ENCODE measurements at places on chromosomes 6 and 20.

DNA sequence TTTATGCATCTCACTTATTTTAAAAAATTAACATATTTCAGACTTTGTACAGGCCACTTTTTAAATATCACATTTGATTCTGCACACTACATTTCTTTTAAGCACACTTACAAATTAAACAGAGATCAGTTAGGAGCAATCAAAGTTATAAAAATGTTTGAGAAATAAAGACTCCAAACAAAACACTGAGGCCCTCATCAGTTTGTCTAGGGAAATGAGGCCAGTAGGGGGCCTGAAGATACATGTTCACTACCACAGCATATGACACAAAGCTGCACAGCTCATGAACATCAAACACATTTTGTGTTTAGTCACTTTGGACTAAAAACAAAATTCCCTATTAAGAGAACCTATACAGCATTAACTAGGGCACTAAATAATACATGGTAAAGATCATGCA, 180.5 kb downstream of the PDE7B start:
- DNase-seq: no peak

DNA sequence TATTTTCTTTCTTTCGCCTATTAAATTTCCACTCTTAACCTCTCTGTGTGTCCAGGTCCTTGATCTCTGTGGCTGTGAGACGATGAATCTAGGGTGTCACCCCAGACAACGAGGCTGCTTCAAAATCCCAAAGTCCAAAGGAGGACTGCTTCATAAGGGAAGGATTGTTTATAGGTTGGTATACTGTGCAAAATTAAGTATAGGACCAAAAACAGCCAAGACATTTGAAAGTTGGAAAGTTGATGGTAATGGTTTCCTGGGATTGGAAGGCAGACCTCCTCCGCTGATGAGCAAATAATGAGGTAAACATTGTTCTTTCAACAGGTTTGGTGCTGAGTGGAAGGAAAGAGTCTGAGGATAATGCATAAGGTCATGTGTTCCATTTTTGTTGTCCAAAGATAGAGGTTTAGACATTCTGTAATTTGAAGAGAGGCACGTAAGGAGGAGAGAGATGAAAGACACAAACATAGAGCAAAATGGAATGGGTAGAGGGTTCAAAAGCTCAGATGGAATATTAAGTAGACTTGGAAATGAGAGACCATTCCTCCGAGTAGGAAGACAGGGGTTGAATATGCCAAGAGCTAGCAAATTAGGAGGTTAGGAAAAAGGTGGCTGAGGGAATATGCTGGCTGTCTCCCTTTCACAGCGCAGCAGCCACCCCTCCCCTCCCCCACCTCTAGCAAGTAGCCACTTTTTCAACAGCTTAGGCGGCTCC, 24.8 kb downstream of the ZNF311 start:
- no peak for DNase-seq

DNA sequence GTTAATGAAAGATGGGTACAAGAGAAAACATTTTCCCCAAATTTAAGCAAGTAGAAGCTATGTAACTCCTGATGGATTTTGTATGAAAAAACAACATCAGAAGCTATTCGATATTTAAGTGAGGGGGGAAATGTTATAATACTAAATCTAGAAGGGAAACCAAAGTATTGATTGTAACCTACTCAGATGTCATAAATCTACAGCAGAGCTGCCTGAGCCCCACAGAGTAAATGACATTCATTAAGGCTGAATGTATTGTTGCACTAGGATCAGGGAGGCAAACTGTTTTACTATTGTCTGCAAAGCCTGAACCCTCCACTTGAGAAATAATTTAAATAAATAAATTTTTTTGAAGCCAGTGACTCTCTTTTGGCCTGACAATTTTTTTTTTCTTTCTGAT, 19.3 kb downstream of the ANKRD6 start:
- no peak for DNase-seq

DNA sequence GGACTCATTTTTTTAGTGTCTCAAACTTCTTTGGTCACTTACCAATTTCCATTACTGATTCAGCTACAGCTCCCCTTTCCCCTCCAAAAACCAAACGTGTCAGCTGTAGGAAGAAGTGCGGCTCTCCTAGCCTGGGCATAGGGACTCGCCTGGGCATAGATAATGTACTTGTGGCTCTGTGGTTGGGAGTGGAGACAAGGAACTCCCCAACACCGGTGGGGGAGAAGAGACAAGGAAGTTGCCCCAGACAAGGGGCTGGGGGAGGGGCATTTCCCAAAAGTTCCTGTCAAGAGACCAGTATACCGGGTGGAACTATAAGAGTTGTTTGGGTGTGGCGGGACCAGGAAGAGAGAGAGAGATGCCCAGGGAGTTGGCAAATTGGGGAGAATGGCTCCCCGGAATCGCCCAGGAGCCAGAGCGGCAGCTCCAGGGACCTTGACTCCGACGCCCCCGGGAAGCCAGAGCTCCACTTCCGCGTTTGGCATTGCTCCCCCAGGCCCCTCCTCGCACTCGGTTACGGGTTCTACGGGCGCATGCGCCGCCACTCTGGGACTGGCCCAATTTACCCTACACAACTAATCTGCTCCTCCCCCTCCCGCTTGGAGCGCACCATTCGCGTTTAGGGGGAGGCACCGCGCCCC, 871 bp upstream of the ZFAND3 start:
- peak; percentile 92 for DNase-seq

- DNase-seq: no peak
Measured at GRCh38 chr6:146300521-146300920, 243.1 kb upstream of the RAB32 start.

- DNase-seq: no peak
Measured at GRCh38 chr20:60056407-60057122, 98.3 kb downstream of the CDH26 start.

DNA sequence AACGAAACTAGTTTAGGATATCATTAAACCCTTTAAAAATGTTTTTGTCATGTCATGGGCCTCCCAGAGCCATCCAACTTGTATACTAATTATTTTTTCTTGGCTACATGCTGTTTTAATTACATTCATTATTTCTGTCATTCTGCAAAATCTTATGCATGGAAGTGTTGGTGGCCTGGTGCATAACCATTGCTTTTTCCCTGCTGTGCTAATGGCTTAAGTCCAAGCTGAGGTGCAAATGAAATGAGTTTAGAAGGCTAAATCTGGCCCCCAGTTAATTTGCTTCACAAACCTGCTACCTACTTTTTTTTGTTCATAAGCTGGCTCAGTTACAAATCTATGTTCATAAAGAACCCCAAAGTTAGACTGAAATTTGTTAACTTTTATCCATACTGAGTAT, 1249.9 kb downstream of the EPHA7 start:
- no peak for DNase-seq

- DNase-seq: no peak
Measured at GRCh38 chr6:22442826-22443225, 126.5 kb upstream of the HDGFL1 start.

- DNase-seq: no peak
Measured at GRCh38 chr6:102766963-102767362, 1373.5 kb downstream of the GRIK2 start.
